Stromal cell of bone marrow (primary cell): ENCODE measurements at places on chromosomes 5 and 9.

GRCh38 chr5:111099058-111099778 is 7.1 kb downstream of the WDR36 start:
- DNase-seq = peak; percentile 15

- DNase-seq = no peak
Measured at GRCh38 chr5:59782856-59783255, 110.7 kb downstream of the PDE4D start.

- DNase-seq = no peak
Measured at GRCh38 chr5:141913560-141914198, 10.0 kb upstream of the DELE1 start.

DNA sequence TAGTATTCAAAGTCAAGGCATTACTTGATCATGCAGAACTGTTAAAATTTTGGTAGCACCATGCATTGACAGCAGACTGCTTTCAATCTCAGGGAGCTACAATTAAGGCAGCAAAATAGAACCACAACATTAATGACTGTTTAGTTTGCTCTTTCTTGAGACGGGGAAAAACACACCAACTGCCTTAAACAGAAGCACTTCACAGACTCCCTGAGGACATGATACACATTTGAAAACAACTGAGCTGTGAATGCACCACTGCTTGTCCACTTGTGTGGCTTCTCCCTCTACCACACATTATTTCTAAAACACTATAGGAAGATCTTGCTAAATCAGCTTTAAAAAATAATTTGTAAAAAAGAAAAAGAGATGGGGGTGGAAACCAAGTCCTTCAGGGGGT is 79.6 kb upstream of the MAST4 start:
- DNase-seq = no peak

- DNase-seq = no peak
Measured at GRCh38 chr9:132235894-132236661, 74.2 kb downstream of the NTNG2 start.

DNA sequence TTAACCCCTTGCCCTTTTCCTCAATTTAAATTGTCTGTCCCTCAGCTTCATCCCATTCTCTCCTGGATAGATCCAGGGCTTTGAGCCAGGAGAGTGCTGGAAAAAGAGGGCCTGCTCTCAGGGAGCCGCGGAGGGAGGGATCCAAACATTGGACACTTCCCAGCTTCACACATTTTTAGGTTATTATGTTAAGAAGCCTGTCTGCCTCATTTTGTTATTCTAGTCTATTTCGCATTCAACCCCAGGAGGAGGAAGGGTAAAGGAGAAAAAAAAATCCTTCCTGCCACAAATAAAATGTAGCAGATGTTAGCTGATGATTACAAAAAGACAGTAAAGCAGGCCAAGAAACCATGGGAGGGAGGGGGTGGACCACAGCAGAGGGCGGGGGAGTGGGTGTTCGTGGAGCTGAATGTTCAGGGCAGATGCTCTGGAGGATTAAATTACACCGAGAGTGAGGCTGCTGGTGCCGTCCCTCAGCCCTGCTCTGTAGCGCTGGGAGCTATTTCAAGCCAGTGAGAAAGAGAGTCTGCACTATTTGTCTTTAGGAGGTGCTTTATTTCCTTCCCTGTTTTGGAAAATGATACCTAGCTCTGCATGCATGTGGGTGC is 60.6 kb upstream of the ZFR start:
- peak; percentile 93 for DNase-seq

GRCh38 chr5:35771839-35772238 is 84.9 kb upstream of the IL7R start:
- DNase-seq = no peak

DNA sequence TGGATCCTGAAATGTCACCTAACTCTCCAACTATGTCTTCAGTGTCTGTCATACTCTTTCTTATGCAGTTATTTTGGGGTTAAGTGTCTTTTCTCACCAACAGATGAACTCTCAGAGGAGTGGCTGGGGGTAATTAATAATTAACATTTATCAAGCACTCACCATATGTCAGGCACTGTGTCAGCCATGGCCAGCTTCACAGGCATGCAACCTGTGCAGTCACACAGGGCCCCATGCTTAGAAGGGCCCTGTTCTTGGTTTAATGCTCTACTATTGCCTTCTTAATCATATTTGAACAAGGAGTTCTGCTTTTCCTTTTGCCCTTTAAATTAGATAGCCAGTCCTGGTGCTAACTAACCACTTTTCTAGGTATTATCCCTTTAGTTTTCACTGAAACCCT is 3.4 kb upstream of the GRPEL2 start:
- DNase-seq = no peak

DNA sequence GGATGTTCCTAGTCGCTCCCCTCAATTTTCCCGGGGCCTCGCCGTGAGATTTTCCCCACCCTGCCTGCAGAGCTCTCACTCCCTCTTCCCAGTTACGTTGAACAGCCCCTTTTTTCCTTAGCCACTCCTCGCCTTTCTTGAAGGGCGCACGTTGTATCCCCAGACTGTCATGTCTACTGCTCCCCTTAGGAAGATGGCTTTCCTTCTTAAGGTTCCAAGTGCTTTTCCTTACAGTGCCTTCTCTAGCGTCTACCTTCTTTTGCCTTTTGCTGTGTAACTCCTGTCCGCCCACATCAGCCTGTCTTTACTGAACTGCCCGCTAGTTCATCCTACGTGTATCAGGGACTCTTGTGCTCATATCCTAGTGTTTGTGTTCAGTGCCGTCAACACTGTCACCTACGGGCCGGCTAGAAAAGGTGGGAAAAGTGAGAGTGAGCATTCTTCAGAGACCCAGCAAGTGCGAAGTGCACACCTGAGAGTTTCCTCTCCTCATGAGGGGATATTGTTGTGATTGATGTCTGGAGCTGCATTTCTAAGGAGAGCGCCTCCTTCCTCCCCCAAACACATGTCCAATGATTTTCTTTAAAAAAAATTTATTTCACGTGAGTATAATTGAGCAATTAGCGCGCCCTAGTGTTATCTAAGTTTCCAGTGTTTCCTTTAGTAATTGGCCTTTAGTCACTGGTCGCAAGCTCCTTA is 764 bp downstream of the CAMLG start:
- peak; percentile 15 for DNase-seq

- no peak for DNase-seq
Measured at GRCh38 chr5:31100047-31100575, 93.4 kb upstream of the CDH6 start.
